ENCODE measurements at places on chromosomes 3 and 15.

DNA sequence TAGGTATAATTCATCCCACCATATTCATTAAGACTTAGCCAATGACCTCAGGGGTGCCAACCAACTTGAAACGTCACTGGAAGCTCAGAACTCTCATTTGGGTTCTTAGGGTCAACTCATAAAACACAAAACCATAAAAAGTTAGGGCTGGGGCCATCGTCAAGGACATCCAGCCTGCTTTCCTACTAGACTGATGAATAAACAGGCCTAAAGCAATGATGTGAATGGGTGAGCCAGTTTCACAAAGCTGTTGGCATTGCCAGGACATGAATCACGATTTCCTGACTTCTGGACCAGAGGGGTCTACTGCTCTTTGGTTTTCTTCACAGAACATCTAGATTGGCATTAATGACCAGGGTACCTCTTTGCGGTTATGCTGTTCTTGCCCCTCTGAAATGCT is 64.7 kb downstream of the EOMES start:
- no peak for DNase-seq

DNA sequence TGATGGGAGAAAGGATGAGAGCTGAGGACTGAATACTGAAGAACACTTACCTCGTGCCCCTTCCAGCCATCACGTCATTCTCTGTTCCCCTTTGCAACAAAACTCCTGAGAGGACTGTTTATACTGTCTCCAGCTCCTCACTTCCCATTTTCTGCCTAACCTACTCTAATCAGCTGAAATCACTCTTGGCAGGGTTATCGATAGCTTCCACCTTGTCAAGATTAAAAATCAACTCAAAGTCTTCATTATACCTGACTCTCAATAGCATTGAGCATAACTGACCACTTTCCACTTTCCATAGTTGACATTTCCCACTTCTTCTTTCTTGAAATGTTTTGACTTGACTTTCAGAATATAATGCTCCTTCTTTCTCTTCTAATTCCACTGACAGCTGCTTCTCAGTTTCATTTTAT is 4.3 kb downstream of the BTBD1 start:
- DNase-seq: no peak

DNA sequence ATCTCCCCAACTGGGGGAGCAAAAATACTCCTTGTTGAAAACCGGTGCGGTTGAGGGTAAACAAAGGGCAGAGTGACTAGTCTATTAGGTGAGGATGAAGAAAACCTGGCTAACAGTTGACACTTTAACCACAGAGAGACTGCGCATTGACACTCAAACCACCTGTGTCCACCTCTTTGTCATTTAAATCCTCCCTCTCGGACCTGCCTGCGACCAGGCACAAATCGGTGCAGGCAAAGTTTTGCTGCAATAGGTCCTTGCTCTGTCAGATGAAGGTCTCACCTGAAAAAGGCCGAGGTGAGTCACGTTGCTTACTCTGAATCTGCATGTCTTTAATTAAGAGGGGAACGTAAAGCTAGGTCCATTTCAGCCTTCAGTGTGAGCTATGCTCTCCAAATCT is 494.1 kb upstream of the DPPA4 start:
- DNase-seq: no peak

- DNase-seq: peak; percentile 84
Measured at GRCh38 chr3:14319654-14320182, 82.7 kb upstream of the SLC6A6 start.

GRCh38 chr15:94125698-94126097 is 105.7 kb upstream of the MCTP2 start:
- no peak for DNase-seq
